Renal cortex interstitium (tissue), 15 donors: ENCODE measurements at places on chromosomes 16 and 17. TPM values are rescaled to one million over a fixed set of nuclear protein-coding genes. Genes with fewer than 3 reads are reported as not detected.

NPIPB9 gene
- 1.3 TPM for polyA plus RNA-seq

TPSD1 gene
- not detected for polyA plus RNA-seq

ZNF594 gene
- polyA plus RNA-seq, result 27.9 TPM

KRTAP1-1 gene
- not detected for polyA plus RNA-seq

DHRS7C gene
- not detected for polyA plus RNA-seq

PRSS8 gene
- polyA plus RNA-seq, result 52.9 TPM

KRTAP9-4 gene
- not detected for polyA plus RNA-seq

WSCD1 gene
- 16.0 TPM for polyA plus RNA-seq

ZMYND15 gene
- polyA plus RNA-seq, result 0.46 TPM

KRTAP2-2 gene
- polyA plus RNA-seq, result not detected

SLC6A2 gene
- polyA plus RNA-seq, result 0.17 TPM

NOB1 gene
- 67.5 TPM for polyA plus RNA-seq

DCAF7 gene
- 104 TPM for polyA plus RNA-seq

TBC1D3C gene
- not detected for polyA plus RNA-seq

CCDC144A gene
- 1.4 TPM for polyA plus RNA-seq

KATNIP gene
- polyA plus RNA-seq, result 27.6 TPM

ERBB2 gene
- polyA plus RNA-seq, result 165 TPM

GNG13 gene
- 0.47 TPM for polyA plus RNA-seq

CES3 gene
- 2.8 TPM for polyA plus RNA-seq

KCNJ18 gene
- polyA plus RNA-seq, result not detected

ADAMTS18 gene
- polyA plus RNA-seq, result 5.6 TPM

TP53TG3C gene
- not detected for polyA plus RNA-seq

USH1G gene
- 0.56 TPM for polyA plus RNA-seq

TNFSF13 gene
- polyA plus RNA-seq, result 12.5 TPM

SLC5A2 gene
- 39.0 TPM for polyA plus RNA-seq

MMP15 gene
- polyA plus RNA-seq, result 10.9 TPM

JPH3 gene
- 1.0 TPM for polyA plus RNA-seq

KRTAP9-8 gene
- not detected for polyA plus RNA-seq

KCNG4 gene
- 0.04 TPM for polyA plus RNA-seq

PSMC3IP gene
- 16.0 TPM for polyA plus RNA-seq

TEKT1 gene
- polyA plus RNA-seq, result 0.39 TPM
